ENCODE measurements at places on chromosomes 6 and 20.

DNA sequence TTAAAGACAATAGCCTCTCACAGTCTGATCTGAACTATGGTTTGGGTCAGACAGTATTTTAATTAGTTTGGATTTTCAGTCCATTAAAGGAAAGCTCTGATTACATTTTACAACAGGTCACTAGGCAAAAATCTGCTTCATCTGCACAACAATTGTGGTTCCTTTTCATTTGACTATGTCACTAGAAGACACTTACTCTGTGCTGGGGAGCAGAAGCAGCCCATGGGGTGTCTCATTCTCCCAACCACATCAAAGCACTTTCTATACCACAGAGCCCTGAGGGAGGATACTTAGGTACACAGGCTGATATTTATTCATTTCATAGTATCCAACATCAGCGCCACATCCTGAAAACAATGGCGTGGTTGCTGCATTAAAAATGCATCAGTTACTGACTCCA lies 36.6 kb upstream of the HDAC2 start:
- DNase-seq: no peak

DNA sequence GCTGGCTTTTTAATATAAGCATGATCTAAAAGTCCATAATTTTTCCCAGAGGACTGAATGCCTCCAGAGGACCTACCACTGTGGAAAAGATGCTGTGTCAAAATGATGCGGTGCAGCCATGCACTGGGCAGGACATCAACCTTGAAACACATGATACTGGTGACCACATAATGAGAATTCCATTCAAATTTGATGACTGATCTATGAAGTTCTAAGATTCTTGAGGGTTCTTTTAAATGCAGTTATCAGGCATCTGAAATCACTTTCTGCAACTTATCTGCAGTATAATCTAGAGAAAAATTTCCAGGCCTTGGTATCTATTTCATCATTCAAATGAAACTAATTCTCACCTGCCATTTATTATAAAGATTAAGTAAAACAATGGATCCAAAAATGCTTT lies 15.0 kb upstream of the MARCKS start:
- DNase-seq: no peak

DNA sequence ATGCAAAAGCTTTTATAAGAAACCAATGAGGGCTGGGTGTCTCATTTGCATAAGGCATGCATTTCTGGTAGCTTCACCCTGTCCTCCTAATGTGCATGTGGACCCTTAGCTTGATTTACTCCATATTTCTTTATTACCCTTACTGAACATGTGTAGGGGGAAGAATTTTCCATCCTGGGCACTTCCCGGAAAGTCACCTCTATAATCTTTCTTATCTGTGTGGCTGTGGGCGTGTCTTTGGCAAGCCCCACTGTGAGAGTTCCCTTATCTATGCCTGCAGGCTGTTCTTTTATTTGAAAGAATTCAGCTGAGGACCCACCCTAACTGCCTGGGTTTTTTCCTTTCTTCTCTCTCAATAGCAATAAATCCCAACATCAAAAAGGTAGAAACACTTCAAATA lies 627.8 kb downstream of the DOK5 start:
- DNase-seq: no peak

- DNase-seq: no peak
Observed at GRCh38 chr6:14500809-14501208, 383.2 kb downstream of the CD83 start.

DNA sequence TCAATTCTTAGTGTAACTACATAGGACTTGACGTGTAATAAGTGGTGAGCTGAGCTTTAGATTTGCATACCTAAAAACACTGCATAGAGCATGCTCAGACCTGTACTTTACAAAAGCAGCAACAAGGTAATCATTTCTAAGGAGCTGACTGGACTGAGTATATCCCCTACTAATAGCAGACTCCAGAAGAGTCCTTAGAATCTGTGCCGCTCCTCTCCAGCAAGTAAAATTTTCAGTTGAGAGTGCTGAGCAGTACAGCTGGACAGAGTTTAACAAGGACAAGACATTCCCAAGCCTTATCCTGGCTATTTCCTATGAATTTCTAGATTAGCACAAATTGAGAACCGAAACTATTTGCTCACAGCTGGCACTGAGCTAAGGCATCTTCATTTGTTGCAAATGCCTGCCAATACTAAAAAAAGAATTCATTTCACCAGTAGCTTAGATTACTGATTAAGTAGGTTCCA lies 26.1 kb upstream of the KLHL31 start:
- no peak for DNase-seq

GRCh38 chr6:130524552-130524951 lies 158.7 kb downstream of the TMEM200A start:
- DNase-seq: no peak

GRCh38 chr6:10684618-10685017 lies 9.8 kb downstream of the C6orf52 start:
- no peak for DNase-seq

- DNase-seq: no peak
Observed at GRCh38 chr6:43944908-43945767, 175.1 kb downstream of the VEGFA start.

GRCh38 chr6:166907373-166907841 lies 48.9 kb downstream of the RNASET2 start:
- DNase-seq: no peak

GRCh38 chr6:2854396-2854982 lies 12.8 kb upstream of the SERPINB1 start:
- DNase-seq: no peak

DNA sequence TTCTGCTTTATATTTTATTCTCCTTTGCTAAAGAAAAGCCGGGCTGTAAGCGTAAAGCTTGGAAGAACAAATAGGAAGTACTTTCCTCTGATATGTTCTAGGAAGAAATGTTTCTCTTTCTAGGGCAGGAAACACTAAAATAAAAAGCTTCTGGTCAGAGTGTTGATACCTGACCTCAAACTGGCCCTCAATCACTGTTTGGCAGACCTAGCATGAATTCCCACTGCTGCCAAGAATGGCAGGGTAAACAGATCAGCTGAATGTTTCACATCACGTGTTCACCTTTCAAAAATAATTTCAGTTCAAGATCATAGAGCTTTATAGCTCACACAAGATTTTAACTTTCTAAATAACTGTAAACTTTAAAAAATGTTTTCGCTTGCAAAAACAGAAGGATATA lies 2.9 kb downstream of the MPC1 start:
- DNase-seq: no peak

DNA sequence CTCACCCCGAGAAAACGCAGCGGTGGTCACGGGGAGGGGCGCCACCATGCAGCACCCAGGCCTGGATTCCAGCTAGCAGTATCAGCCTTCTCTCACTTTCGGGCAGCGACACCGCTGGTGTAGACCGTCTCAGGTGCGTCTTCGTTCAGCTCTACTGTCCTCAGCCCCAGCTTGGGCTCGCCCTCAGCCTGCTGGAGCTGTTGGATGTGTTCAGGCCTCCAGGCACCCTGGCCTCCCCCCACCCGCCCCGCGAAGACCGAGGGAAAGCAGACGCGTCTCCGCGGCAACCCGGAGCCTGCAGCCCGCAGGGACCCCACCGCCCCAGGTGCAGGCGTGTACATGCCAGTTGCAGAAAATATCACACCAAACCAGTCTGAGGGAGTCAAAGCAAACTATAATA lies 60.8 kb upstream of the CARMIL1 start:
- DNase-seq: no peak

GRCh38 chr6:11989386-11989785 lies 22.7 kb upstream of the HIVEP1 start:
- no peak for DNase-seq

DNA sequence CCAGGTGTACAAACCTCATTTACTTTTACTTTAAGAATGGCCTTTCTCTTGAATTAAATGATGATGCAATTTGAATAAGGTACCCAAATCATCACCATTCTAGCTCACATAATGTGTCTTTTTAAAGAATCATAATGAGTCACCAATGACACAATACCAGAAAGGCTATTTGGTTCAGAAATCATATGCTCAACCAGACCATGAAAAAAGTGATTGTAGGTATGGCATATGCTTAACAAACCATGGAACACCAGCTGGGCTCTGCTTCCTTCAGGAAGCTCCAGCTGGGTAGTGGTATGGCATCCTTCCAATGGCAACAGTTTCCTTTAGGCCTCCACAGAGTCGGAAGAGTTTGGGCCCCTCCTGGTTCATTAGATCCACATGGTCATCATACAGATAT lies 128.2 kb downstream of the FRK start:
- DNase-seq: no peak
